NCI-H2171 (cell line): ENCODE measurements at places on chromosomes 1 and 21.

DNA sequence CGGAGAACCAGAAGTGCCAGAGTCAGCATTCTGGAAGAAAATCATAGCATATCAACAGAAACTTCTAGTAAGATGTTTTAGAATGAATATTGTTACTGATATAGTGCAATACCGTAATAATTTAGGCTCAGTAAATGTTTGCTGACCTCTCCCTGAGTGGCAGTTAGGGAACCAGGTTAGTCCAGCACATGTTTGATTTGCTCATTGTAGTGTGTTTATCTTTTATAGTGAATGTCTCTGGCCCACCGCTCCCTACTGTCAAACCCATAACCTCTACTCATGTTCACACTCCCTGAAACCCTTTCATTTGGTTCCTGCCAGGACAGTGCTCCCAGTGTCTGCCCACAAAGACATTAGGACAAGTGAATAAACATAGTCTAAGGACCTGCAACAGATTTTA lies 102.7 kb downstream of the ZP4 start:
- no peak for DNase-seq

GRCh38 chr1:100445565-100445964 lies 92.4 kb upstream of the GPR88 start:
- no peak for DNase-seq

DNA sequence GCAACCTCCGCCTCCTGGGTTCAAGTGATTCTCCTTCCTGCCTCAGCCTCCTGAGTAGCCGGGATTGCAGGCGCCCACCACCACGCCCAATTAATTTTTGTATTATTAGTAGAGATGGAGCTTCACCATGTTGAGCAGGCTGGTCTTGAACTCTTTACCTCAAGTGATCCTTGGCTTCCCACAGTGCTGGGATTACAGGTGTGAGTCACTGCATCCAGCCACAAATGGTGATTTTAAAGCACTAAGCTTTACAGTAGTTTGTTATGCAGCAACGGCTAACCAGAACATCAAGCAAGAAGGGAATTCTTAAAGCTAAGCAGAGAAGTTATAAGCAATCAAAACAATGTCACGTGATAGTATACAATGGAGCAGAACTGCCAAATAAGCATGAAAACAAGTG lies 65.7 kb downstream of the NVL start:
- DNase-seq: no peak

DNA sequence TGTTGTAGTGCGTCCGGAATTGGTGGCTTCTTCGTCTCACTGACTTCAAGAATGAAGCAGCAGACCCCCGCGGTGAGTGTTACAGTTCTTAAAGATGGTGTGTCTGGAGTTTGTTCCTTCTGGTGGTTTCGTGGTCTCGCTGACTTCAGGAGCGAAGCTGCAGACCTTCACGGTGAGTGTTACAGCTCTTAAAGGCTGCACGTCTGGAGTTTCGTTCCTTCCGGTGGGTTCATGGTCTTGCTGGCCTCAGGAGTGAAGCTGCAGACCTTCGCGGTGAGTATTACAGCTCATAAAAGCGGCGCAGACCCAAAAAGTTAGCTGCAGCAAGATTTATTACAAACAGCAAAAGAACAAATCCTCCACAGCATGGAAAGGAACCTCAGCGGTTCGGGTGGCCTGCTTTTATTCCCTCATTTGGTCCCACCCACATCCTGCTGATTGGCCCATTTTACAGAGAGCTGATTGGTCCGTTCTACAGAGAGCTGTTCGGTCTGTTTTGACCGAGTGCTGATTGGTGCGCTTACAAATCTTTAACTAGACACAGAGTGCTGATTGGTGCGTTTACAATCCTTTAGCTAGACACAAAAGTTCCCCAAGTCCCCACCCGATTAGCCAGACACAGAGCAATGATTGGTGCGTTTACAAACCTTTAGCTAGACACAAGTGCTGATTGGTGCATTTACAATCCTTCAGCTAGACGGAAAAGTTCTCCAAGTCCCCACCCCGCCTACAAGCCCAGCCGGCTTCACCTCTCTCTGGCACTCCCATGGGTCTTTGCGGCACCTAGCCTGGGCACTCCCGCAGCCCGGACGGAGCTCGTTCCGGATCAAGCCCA lies 49.6 kb upstream of the KRTAP19-8 start:
- no peak for DNase-seq

GRCh38 chr1:67863637-67864036 lies 30.4 kb upstream of the GNG12 start:
- peak; percentile 69 for DNase-seq
